ENCODE measurements at places on chromosomes 7 and 10.

DNA sequence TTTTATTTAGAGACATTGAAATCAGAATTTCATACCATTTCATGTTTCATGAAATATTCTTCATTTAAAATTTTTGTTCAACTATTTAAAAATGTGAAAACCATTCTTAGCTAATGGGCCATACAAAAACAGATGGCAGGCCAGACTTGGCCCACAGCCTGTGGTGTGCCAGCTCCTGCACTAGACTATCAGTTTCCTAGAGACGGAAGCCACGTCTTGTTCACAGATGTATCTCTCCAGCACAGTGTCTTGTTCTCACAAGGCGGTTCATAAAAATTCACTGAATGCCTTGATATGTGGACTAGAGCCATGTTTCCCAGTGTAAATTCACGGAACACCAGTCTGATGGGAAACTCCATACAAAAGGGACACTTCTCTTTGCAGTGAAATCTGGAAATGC is 216.0 kb downstream of the KCNMA1 start:
- no peak for DNase-seq

DNA sequence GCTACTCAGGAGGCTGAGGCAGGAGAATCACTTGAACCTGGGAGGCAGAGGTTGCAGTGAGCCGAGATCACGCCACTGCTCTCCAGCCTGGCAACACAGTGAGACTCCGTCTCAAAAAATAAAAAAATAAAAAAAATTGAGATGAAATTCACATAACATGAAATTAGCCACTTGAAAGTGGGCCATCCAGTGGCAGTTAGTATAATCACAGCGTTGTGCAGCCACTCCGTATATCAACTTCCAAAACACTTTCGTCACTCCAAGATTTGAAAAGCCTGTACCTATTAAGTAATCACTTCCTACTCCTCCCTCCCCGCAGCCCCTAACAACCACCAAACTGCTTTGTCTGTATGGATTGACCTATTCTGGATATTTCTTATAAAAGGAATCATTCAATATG is 20.7 kb upstream of the CACUL1 start:
- DNase-seq: no peak

DNA sequence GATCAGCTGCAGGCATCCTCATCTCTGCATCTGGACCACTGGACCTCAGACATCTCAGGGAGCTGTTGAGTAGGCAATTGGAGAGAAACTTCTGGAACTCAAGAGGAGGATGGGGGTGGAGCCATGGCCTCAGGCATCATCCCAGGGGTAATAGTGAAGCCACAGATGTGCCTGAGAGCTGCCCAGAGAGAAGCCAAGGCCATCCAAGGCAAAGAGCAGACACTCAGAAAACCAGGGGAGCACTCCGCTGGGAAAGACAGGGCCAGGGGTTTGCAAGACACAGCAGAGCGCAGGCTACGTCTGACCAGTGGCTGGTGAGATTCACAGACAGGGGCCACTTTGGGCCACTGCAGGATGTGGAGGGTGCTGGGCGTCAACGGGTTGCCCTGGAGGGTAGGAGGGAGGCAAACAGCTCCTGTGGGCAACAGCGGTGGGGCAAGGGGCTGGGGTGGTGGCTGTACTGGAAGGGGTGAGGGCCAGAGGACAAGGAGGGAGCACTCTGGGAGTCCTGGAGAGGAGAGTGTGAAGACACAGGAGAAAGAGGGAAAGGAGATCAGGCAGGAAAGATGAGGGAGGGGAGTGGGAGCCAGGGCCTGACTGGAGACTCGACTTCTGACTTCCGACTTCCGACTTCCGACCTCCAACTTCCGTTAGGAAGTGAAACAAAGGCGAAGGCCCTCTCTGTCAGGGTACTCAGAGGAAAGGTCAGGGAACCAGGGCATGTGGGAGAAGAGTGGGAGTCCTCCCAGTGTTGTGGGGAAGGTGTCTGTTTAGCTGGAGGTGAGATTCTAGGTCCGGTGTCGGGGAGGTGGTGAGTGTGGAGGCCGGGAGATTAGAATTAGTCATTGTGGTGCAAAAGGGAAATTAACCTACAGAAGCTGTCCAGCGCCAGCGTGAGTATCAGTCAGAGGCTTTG is 69.7 kb upstream of the ANTXRL start:
- DNase-seq: no peak

GRCh38 chr7:961546-962400 is 7.3 kb upstream of the ADAP1 start:
- DNase-seq: no peak

GRCh38 chr10:89258881-89259280 is 7.3 kb upstream of the LIPA start:
- no peak for DNase-seq

- no peak for DNase-seq
These were observed 72.6 kb downstream of the ADAM12 start for GRCh38 chr10:126315494-126316177.

DNA sequence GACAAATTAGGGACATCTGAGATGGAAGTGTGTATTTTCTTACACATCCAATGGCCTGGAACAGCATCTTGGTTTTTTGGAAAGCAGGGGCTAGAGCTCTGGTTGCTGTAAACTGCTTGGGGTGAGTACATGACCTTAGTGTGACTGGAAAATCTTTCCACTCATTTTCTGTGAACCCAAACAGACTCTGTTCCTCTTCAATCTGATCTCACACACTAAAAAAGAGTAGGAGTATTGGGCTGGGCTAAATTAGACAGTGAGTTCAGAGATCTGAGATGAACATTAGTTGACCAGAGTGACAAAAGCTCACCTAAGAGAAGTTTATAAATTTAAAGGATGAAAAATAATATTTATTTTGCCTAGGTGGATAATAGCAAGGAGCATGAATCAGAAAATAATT is 59.2 kb downstream of the OR13A1 start:
- no peak for DNase-seq

DNA sequence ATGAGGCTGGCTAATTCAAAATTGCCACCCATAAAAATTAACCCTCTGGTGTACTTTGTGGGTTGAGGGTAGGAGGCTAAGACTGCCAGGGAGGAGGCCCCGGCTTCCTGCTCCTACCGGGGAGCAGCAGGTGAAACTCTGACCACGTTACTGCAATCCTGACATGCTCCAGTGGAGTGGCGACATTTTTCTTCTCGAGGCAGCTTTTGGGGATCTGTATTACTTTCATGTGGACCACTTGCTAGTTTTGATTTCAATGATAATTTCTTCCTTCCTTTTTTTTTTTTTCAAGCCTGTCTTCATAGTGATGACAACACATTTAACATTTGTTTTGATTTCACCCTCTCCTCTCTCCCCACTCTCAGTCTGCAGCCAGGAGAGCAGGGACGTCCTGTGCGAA is 14.6 kb downstream of the GATA3 start:
- no peak for DNase-seq

DNA sequence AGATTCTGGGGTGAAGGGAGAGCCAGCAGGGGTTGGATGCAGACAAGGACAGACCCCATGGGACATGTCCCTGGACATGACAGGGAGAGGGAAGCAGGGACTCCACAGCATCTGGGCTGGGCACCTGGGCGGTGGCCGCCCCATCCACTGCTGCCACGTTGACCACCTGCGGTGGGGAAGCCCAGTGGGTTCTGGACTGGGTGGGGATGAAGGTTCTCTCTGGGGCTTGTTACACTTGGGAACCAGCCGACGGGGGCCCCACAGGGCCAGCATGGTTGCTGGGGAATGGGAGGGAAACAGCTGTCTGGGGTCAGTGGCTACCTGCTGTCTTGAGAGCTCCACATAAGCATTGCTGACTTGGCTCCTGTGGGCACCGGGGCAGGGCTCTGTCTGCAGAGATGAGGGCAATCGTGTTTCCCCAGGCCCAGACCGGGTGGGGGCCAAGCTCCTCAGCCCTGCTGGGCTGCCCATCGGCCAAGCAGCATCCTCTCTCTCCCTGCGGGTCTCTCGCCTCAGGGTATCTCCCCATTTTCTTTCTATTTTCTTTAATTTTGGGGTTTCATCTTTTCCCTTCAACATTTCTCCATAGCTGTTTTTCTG is 443.6 kb upstream of the PFKP start:
- DNase-seq: no peak

DNA sequence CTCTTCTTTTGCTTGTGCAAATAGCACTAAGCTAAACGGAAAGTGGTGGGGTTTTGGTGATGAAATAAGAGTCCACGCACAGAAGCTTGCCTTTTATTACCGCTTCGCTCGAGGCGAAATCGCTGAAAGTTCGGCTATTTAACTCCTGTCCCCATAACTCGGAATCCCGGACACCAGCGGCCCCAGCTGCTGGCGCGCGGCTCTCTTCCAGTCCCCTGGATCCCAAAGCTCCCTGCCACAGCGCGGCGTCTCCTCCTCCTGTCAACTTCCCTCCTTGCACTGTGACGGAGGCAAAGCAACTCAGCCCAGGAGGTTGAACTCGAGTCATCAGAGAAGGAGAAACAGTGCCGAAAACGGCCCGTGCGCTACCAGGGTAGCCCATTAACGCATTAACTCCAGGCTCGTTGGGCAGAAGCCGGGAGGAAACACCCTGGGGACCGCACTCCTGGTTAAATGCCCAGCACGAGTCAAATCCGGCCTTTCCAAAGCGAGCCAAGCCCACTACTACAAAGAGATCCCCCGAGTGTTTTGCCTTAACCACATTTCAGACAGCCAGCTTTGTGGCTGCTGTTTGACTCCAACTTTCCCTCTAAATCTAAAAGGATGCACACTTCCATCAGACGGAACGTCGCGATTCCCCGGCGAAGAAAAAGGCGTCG is 1.3 kb downstream of the SEMA3D start:
- no peak for DNase-seq

DNA sequence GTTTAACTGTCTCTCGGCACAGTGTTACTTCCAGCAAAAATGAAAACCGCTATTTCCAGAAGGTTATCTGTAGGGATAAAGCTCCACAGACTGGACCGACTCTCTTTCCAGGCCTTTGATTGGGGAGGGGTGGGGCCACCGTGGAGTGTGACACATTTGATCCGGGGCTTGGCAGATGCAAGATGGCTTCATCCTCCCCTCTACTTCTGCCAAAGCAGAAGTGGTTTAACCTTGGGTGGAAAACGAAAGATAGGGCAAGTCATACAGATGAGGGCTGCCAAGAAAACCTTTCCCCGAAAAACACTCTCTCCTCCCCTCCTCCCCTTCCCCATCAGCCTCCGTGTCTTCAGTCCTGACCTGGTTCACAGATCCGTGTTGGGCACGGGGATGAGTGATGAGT is 139.7 kb upstream of the SH2B2 start:
- DNase-seq: no peak

- DNase-seq: no peak
These were observed 14.9 kb downstream of the AFAP1L2 start for GRCh38 chr10:114389426-114389825.

- no peak for DNase-seq
These were observed 155.4 kb downstream of the TWIST1 start for GRCh38 chr7:18962031-18962430.

DNA sequence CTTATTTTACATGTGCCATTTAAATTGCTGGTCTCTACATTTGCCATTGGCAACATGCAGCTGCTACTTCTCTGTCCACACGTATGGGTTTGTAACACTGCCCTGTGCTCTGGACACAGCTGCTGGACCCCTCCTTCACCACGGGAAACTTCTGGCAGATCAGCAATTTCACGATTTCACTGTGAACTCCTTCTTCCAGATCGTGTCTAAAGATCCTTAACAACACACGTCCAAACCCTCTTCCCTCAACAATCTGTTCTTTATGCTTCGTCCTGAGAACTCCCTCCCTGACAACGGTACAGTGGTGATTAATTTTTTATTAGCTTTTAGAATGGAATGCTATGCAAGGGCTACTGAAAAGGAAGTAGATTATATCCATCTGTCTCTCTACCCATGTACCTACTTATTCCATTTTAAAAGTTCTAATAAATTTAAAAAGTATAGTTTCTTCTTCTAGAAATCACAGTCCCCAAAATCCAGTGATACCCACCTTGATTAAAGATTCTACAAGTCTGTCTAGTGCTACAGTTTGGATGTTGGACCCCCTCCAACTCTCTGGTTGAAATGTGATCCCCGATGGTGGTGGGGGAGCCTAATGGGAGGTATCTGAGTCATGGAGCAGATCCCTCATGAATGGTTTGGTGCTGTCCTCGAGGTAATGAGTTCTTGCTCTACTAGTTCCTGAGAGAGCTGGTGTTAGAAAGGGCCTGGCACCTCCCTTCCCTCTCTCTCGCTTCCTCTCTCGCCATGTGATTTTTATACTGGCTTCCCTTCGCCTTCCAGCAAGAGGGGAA is 81.0 kb downstream of the KIAA1549 start:
- DNase-seq: no peak

GRCh38 chr10:6912424-6912823 is 332.3 kb upstream of the PRKCQ start:
- no peak for DNase-seq

DNA sequence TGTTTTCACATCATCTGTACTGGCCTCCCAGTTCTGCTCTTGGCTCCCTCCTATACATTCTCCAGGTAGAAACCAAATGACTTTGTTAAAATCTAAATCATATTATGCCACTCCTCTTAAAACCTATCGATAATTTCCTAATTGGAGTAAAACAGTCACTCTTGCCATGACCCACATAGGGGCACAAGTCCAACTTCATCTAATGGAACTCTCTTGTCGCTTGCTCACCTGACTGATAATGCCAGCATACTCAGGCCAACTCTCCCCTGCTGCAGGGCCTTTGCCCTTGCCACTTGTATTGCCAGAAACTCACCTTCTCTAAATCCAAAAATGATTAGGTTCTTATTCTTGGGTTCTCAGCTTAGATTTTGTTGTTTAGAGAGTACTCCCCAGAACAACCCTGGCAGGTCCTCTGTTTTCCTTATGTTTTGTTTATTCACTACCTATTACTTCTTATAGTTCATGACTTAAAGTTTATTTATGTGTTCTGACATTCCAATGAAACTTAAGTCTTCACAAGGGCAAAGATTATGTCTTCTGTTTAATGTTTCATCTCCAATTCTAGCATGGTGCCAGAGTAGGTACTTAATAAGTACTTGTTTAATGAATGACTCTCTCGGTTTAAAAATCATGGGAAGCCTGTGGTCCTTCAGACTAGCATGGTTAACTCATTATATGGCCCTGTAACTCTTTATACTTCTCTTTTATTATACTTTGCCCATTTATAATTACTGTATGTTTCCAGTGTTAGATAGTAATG is 345.9 kb upstream of the SMIM30 start:
- DNase-seq: no peak

- no peak for DNase-seq
These were observed 1.3 kb downstream of the THSD7A start for GRCh38 chr7:11830582-11831155.

- DNase-seq: no peak
These were observed 4.2 kb upstream of the NANOS1 start for GRCh38 chr10:119025336-119025735.

GRCh38 chr7:13333371-13333770 is 645.9 kb downstream of the ARL4A start:
- DNase-seq: no peak

- DNase-seq: no peak
These were observed 184.2 kb downstream of the CCDC71L start for GRCh38 chr7:106476751-106477150.

GRCh38 chr10:73218431-73219191 is 28.4 kb downstream of the DNAJC9 start:
- DNase-seq: no peak

DNA sequence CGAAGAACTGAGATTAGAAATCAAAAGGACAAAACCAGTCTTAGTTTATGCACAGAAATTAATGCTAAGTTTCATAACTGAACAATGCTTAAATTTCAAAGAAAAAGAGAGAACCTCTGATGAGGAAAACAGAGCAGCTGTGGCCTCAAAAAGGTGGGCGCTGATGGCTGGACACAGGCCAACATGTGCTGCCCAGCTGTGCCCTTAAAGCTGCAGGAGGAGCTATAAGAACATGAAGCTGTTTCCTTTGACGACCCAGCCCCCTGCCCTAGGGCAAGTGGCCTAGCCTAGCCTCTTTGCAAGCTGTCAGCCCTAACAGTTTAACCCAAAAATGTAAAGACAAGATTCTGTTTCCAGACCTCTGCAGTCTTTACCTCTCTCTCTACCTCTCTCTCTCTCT is 107.7 kb downstream of the GRID1 start:
- DNase-seq: no peak
